ENCODE measurements at places on chromosomes 13 and 19.
A peak's percentile ranks its signal among the peaks of the same experiment; 100 is the strongest.

DNA sequence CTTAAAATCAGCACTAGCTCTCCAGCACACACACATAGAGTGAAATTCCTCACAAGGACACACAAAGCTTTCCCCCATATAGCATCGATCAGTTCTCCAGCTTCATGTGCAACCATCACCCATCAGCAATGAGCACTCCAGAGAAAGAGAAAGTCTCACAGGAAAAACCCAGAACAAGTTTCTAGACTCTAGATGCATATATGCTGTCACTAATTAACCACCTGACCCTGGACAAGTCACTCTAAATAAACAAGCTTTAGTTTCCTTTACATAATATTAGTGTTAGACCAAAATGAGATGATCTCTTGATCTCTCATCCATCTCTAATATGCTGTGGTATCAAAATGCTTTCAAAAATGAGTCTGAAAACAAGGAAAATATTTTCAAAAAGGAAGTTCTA lies 81.2 kb downstream of the TBC1D4 start:
- no peak for DNase-seq

DNA sequence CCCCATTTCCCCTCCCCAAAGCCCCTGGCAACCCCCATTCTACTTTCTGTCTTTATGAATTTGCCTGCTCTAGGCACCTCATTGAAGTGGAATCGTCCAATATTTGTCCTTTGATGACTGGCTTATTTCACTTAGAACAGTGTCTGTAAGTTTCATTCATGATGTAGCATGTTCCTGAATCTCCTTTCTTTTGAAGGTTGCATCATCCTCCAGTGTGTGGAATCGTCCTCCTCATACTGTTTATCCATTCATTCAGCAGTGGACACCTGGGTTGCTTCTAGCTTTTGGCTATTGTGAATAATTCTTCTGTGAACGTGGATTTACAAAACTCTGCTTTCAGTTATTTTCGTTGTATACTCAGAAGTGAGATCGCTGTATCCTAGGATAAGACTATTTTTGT lies 161.2 kb upstream of the RNF113B start:
- DNase-seq = no peak

DNA sequence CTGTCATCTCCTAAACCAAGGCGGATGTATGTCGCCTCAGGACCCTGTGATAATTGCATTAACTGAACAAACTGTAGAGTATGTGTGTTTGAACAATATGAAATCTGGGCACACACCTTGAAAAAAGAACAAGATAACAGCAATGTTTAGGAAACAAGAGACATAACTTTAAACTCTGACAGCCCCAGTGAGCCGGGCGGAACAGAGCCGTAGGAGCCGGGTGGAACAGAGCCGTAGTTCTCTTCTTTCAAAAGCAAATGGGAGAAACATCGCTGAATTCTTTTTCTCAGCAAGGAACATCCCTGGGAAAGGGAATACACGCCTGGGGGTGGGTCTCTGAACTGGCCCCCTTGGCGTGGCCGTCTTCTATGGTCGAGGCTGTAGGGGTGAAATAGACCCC lies 31.8 kb upstream of the ZNF675 start:
- no peak for DNase-seq

DNA sequence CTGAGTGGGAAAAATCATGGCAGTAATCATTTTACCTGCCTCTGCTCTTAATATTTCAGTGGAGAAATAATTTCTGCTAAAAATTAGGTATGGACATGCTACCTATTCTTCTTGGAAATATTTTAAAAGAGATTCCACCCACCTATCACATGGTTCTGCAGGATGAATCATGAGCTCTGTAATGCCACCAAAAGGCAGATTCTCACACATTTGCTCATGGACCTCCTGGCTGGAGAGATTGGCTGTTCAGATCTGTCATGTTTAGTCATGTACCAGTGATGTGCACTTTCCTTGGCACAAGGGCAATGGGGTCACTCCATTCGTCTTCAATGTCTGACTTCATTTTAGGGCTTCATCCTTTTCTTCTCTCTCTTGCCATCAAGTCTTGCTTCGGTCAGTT lies 101.8 kb upstream of the MBNL2 start:
- no peak for DNase-seq

DNA sequence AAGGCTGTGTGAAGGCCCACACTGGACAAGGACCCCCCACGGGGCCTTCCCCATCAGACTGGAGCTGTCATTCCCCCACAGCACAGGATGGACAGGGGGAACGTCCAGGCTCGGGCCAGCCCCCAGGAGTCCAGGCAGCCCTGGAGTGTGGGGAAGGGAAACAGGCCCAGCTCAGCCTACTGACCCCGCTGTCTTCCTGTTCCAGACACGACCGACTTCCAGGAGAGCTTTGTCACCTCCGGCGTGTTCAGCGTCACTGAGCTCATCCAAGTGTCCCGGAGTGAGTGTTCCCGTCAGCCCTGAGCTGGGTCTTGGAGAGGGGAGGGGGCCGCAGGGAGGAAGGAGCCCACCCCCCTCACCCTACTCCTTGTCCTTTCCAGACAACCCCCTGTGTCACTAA lies 47.0 kb downstream of the SMIM24 start:
- no peak for DNase-seq

DNA sequence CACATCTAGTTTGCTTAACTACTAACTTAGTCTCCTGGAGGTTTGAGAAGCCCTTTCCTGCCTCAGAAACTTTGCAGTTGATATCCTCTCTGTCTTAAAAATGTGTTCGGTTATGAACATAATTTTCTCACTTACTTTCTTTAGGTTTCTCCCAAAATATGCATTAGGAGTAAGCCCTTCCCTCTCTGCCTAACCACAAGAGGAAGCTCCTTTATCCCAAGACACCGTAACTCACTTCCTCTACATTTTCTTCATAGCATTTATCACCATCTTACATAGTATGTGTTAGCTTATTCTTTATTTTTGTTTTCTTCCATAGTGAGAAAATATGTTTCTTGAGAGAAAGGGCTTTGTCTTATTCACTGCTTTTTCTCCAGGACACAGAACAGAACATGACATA lies 952.5 kb upstream of the ATXN8OS start:
- DNase-seq = no peak

- DNase-seq = no peak
Measured at GRCh38 chr19:5933391-5934068, 19.5 kb downstream of the CAPS start.

DNA sequence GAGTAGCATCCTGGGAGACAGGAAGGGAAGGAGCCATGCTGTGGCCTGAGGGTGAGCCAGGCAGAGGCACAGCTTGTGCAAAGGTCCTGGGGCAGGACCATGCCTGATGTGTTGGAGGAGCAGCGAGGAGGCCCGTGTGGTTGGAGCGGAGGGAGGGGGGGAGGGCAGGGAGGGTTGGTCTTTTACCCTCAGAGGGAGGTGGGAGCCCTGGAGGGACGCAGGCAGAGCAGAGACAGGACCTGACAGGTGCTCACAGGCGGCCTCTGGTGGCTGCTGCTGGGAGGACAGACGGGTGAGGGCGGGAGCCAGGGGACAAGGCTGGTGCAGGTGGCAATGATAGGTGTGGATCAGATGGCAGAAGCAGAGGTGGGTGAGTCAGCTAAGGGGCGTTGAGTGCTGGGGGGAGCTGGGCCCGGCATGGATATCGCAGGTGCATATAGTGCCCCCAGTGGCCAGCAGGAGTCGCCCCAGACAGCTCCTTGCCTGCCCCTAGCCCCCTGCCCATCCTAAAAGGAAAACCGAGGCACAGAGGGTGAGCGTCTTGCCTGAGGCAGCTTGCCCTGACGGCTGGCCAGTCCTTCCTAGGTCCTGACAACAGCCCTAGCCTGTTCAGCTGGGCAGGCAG lies 9.8 kb upstream of the GNA15 start:
- no peak for DNase-seq

- DNase-seq = no peak
Measured at GRCh38 chr13:45325806-45326205, 15.2 kb downstream of the TPT1 start.

GRCh38 chr13:99056381-99057014 lies 78.6 kb upstream of the DOCK9 start:
- no peak for DNase-seq

DNA sequence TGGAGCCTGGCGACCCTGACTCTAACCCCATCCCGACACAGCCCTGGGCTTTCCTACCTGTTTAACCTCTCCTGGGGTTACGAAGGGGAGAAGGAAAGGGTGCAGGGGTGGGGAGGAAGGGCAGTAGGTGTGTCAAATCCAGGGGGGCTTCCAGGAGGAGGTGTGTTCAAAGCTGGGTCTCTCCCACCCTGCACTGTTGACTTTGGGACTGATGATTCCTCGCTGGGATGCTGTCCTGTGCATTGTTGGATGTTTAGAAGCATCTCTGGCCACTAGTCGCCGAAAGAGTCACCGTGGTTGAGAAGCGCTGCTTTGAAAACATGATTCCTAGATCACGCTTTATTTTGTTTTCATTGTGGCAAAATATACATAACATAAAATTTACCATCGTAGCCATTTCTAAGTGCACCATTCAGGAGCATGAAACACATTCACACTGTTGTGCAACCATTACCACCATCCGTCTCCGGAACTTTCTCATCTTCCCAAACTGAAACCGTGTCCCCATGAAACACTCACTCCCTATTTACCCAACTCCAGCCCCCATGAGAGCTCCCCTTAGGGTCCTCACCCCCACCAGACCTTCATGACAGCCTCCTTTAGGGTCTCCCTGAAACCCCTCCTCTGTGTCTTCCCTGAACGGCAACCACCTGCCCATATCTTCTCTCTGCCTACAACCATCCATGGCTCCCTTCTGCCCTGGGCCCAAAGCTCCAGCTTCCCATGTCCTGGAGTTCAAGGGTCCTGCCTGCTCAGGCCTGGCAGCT lies 4.4 kb upstream of the FCER2 start:
- DNase-seq = no peak

DNA sequence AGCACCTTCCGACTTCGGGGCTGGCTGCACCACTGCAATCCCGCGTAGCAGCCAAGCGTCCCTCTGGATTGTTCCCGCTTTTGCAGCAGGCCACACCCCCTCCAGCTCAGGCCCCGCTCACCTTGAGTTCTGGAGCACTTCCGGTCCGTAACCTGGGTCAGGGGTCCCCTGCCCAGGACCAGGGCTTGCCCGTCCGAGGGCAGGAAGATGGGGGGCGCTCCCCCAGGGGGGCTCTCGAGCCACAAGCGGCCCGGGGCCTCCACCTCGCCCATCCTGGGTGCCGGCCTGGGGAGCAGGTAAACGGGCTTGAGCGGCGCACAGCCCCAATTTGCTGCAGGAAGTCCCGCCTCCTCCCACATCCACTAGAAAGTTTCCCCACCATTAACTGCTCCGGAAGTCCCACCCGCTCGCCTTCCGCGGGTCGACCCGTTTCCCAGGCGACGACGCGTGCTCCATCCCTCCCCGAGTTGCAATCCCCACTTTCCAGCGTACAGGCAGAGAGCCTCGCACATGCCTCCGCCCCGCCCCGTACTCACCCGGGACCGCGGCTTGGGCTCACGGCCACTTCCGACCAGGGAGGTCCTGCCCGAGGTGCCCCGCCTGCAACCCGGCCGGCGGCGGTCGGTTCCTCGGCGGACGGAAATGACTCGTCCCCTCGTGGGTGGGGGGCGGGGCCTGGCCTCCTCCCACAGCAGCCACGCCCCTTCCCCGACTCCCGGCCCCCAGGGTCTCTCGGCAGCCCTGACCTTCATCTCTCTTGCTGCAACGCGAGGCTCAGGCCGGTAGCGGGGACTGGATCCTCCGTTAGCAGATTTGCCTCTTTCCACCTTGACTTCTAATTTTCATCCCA lies at the start of gene PNKP:
PNKP (minus strand) TSS at position 644 of the 850 bp plus-strand sequence; CDS start at position 272, 372 bp downstream.
- DNase-seq = peak; percentile 78

- no peak for DNase-seq
Measured at GRCh38 chr13:30295116-30295515, 12.2 kb downstream of the KATNAL1 start.

- DNase-seq = no peak
Measured at GRCh38 chr13:50167224-50167947, 152.1 kb downstream of the KCNRG start.

GRCh38 chr19:39754971-39755370 lies 17.1 kb upstream of the CLC start:
- DNase-seq = no peak

DNA sequence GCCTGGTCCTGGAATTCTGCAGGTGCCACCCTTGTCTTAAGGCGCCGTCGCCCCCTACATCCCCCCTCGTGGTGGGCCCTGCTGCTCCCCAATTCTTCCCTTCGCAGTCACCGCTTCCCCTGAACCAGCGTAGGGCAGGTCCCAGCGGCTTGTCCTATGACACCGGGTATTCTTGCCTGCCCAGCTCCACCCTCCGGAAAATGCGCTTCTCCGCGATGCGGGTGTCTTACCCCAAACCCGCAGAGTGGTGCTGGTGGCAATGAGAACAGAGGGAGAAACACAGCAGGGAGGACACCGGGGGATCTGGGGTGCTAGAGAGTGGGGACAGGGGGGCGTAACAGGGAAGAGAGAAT lies 9.0 kb downstream of the ZNF808 start:
- no peak for DNase-seq

- no peak for DNase-seq
Measured at GRCh38 chr19:10634963-10635362, 9.6 kb downstream of the SLC44A2 start.

DNA sequence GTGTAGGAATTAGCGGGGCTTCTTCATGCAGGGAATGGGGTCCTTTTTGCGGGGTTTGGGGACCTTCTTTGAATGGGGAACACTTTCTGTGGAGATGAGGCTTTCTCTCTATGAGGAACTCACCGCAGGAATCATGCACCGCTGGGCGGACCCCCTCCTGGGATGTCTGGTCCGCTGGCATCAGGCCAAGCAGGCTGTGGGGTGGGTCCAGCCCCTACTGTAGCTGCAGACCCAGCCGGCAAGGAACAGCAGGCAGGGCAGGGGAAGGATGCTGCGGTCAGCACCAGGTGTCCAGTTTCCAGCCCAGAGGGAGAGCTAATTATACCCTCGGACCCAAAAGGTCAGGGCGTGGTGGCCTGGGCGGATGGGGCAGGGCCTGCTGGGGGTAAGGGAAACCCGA lies 1.8 kb downstream of the MYBPC2 start:
- DNase-seq = no peak
